ENCODE measurements at places on chromosomes 7 and 10.

- DNase-seq = no peak
Measured at GRCh38 chr10:20855398-20856038, 41.6 kb downstream of the NEBL start.

DNA sequence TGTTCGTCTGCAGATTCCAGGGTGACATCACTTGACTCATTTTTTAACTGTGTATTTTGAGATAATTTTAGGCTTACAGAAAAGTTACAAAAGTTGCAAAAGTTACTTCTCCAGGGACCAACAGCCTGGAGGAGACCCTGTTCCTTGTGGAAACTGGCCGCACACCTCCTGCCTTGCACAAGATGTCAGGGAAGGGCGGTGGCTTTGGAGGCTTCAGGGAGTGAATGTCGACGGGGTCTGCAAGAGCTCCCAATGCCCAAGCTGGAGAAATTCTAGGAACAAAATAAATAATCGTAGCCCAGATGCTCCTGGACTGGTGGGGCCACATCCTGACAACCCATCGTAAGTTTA is 62.2 kb upstream of the FAM20C start:
- DNase-seq = no peak

DNA sequence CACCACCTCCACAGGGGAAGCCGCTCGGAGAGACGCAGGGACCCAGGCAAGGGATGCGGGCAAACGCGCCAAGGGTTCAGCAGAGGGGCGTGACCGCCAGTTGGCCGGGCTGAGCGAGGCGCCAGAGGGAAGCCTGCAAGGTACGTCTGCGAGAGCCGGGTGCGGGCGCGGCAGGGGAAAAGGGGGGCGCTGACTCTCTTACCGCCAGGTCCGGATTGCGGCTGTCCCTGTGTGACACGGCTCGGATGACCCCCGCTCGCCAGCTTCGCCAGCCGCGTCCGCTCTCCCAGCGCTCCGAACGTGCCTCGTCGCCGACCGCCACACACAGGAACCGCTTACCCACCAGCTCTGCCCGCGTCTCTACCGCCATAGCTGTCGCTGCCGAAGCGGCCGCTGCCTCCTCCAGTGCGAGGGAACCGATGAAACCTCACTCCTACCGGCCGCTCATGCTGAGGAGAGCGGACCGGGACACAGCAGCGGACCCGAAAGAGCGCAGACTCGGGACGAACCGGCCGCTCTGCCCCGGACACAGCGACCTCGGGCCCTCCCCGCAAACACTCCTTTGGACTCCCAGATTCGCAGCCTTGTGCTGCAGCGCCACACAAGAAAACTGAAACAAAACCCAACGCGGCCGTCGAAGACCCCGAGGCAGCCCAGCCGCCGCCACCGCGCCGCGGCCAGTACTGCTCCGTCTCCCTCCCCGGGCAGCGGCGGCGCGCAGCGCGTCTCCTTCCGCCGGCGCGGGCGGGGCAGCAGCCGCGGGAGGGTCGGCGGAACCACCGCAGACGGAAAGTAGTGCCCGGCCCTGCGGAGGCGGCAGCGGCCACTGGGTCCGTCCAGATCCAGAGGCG is at the start of gene JMJD1C:
TSS of gene JMJD1C (minus strand) at position 685 of the 851 bp plus-strand sequence. CDS start at position 370, 315 bp downstream.
- DNase-seq = peak; percentile 25

- no peak for DNase-seq
Measured at GRCh38 chr10:103676058-103676785, 179.2 kb downstream of the SH3PXD2A start.

GRCh38 chr10:21205328-21205727 is 308.2 kb upstream of the NEBL start:
- no peak for DNase-seq

GRCh38 chr7:138000081-138000701 is 1.7 kb downstream of the CREB3L2 start:
- DNase-seq = no peak

DNA sequence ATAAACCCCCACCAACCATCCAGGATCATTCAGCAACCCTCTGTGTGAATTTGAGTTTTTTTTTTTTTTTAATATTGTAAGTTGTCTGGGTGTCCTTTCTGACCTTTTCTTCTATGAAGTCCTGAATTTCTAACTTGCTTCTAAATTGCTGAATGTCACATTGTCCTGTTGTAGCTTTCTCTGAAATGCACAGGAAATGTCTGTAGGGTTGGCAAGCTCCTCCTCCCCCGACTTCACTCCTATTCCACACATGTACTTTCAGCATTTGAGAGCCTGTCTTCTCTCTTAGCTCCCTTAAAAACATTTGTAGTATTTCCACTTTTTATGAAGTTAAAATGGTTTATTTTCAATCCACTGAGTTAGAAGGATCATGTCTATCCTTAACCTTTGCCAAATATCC is 3.3 kb upstream of the CNNM2 start:
- DNase-seq = no peak

DNA sequence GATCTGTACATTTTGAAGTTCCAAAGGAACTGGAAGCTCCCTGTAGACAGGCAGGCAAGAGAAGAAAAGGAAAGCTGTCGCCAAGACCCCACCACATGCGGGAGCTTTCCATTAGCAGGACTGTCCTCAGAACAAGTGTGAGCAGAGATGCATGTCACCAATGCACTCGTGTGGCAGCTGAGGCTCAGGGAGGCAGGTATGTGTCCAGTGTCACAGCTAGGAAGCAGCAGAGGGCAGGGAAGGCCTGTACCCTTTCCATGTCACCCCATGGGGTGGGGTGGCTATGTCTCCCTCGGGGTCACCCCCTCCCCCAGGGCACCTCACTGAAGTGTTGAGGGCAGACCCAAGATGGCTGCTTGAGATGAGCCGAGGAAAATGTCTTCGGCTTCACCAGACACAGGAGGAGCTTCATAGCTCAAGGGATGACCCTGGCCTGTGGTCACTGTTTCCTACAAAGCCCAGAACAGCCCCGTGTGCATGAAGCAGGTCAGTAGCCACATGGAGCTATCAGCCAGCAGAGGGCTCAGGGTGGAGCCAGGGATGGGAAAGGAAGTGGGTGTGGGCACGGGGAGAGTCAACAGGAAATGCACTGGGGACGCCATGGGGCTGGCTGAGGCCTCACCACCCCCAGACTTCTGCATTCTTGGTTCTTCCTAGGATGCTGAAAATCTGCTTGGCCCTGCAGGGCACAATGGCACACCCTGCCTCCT is 96.6 kb downstream of the FAM53B start:
- DNase-seq = no peak

DNA sequence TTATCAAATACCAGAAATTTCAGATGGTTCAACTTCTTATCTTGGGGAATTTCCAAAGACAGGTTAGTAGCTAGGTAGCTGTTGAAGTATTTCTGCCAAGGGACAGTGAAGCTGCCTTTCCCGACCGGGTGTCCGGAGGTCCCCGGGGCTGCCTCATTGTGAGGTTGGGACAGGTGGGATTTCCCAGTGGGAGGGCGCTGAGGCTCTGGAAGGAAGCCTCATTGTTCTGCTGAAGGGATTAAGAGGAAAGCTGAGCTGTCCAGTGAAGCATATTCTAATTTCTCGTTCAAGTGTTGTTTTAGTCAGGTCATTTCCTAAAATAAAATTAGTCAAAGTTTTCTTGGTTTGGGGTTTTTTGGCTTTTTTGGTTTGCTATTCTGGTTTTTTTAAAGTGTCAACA is 244.2 kb downstream of the MGMT start:
- no peak for DNase-seq

- no peak for DNase-seq
Measured at GRCh38 chr7:76395965-76396726, 13.4 kb downstream of the SSC4D start.

- peak; percentile 14 for DNase-seq
Measured at GRCh38 chr10:7484456-7485243, 73.8 kb upstream of the SFMBT2 start.

- no peak for DNase-seq
Measured at GRCh38 chr7:112422842-112423496, 27.3 kb upstream of the IFRD1 start.

DNA sequence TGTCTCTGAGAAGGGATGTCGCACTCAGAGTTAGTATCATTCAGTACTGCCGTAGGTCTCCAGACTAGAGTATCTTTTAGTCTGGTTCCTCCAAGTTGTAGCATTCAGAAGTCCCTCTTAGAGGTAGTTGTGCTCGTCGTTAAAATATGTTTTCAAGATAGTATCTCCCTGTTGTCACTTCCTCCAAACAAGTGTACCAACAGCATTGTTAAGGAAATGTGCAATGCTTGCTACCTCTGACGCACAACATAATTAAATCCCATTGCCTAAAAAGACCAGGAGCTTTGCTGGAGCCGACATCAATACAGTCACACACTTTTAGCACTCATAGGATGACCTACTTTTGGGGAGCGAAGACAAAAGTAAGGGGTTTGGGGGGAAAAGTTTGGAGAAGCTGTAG is 80.0 kb upstream of the STK17A start:
- DNase-seq = no peak

- no peak for DNase-seq
Measured at GRCh38 chr7:110947408-110947807, 143.5 kb upstream of the LRRN3 start.

GRCh38 chr10:127968659-127969058 is 61.8 kb downstream of the PTPRE start:
- no peak for DNase-seq
